ENCODE measurements at places on chromosomes 4 and X.

GRCh38 chr4:80263541-80264351 lies 2.7 kb upstream of the FGF5 start:
- DNase-seq: no peak

DNA sequence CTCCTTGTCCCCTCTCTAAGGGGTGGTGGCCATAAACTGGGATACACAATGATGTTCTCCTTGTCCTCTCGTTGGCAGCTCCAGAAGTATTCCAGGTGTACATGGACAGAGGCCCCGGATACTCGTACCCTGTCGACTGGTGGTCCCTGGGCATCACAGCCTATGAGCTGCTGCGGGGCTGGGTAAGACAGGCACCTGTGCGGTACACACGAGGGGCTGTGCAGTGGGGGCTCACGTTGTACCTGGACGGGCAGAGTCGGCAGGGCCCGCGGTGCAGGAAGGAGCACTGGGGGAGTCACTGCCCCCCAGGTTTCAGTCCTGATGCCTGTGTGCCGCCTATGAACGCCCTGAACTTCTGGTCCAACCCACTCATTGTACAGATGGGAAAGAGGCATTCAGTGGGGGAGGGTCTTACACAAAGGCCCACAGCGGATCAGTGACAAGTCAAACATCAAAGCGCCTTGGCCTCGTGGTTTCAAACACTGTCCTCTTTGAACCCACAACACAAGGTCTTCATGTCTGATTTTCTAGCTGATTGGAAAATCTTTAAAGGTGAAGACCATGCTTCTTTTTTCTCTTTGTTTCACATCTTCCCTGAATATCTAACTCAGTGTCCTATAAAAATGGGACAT lies 261.6 kb downstream of the EVC2 start:
- DNase-seq: no peak

- no peak for DNase-seq
Observed at GRCh38 chr4:25299476-25300203, 12.9 kb upstream of the ZCCHC4 start.

DNA sequence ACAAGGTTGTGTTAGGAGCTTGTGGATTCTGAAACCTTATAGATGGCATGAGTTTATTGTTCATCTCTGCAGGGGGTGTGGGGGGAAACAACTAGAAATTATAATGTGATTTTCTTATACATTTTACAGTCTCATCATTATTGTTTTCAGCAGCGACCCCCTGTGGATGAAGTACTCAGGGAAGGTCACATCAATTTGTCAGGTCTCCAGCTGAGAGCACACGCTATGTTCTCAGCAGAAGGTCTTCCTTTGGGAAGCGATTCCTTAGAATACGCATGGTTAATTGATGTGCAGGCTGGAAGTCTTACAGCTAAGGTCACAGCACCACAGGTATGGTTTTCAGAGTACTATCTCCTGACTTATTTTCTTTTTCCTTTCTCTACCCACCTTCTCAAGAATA lies 72.2 kb downstream of the BLTP1 start:
- DNase-seq: no peak

- DNase-seq: no peak
Observed at GRCh38 chr4:52600275-52600674, 58.8 kb downstream of the USP46 start.

DNA sequence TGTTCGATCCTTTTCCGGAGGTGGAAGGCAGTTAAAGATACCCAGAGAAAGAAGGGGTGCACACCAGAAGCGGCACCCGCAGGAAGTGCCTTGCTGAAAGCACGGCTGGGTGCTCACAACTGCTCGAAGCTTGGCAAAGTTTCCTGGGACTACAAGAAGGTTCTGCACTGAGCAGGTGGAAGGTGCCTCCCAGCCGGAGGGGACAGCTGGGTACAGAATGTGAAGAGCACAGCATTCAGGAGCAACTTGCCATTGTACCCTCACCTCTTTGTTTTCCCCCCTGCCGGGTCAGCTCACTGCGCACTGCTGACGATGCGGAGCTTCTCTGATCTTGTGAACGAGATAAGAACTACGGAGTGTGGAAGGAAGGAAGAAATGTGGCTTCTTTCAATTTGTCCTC lies 289.2 kb downstream of the FBXW7 start:
- no peak for DNase-seq

GRCh38 chrX:134803060-134803459 lies 144.8 kb upstream of the PLAC1 start:
- no peak for DNase-seq

GRCh38 chr4:128776794-128777216 lies 32.7 kb upstream of the JADE1 start:
- no peak for DNase-seq

DNA sequence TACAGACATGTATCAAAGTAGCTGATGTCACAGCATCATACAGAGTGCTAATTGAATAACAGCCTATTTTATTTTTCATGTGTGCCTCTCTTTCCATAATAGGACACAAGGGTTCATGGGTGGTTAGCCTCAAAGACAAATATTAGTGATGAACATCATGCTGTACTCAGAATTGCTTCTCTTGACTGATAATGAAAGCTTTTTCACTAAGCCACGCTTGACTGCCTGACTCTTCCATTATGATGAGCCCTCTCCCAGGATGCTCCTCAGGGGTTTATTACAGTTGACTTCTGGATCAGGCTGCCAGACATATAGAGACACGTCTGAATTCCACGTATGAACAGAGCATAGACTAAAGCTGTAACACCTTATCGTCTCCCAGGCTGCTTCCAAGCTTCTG lies 2757.5 kb downstream of the PCDH7 start:
- no peak for DNase-seq

DNA sequence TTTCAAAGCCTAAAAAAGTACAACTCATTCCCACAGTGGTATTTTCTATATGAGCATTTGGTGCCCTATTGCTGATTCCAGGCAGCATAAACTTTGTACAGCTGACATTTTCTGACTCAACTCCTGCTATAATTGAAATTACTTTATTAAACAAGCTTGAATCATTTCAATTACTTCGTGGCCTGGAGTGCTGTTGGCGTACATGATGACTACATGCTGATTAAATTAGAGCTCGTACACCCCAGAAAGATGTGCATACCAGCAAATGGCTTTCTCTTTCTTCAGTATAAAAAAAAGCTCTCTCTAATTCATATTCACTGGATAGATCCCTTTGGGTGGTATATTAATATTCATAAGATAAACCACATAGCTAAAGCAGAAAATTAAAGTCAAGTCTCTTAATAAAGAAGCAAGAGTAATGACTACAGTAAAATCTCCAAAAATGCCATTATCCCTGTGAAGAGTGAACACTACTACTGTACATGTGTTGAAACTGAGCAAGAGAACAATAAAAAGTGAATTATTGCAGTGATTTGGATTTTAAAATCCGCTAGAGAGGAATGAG lies 245.0 kb upstream of the IGFBP7 start:
- DNase-seq: no peak

GRCh38 chrX:43065978-43066377 lies 288.0 kb upstream of the PPP1R2C start:
- no peak for DNase-seq

GRCh38 chr4:73251384-73251783 lies 7.2 kb downstream of the ANKRD17 start:
- no peak for DNase-seq

DNA sequence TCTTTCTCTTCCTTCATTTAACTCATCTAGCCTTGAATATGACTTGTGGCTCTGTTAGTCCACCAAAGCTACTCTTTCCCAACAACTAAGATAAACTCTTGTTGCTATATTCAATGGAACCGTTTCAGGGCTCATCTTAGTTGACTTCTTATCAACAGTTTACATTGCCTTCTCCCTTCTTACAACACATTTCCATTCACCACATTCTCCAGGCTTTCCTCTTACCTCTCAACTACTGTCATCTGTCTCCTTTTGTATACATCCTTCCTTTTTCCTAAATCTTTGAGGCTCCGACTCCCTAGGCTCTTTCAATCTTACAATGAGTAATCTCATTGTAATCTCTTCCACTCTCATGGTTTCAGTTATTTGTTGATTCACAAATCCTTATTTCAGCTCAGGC lies 58.5 kb downstream of the NCAPG start:
- no peak for DNase-seq

GRCh38 chr4:20487446-20487845 lies 212.8 kb upstream of the PACRGL start:
- no peak for DNase-seq
